NCI-H345 (cell line): ENCODE measurements at places on chromosomes 3 and 15.

DNA sequence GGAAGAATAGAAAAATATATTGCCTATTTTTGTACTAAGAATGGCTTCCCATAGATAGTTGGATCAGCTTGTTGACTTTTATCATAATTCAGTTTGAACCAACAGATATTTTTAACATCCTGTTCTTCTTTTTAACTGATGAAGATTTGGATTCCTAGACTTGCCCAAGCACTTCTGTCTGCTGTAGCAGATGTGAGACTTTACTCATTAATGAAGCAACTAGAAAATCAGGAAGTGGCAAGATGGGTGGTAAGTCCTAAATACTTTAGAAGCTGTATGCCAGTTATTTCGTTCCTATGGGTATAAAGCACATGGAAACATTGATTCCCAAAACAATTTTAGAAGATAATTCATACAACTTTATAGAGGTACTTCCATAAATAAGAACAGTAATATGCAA, 8.4 kb downstream of the PIGB start:
- no peak for DNase-seq

DNA sequence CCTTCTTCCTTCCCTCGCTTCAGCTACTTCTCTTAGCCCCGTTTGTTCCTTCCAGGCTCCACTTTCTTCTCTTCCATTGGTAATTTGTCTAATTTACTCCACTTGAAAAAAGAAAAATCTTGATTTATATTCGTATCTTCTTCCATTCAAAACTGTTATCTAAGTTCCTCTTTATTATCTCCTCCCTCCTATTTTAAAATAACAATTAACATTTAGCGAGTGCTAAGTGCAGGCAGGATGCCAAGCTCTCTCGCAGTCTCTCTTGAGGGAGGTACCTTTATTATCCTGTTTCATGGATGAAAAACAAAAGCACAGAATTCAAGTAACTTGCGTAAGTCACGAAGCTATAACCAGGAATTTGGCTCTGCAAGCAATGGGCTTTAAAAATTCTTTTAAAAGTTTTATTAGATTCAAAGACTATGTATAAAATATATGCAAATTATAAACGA, 418.9 kb upstream of the NAALADL2 start:
- DNase-seq = peak; percentile 29

- no peak for DNase-seq
These were observed 825.7 kb downstream of the SQOR start for GRCh38 chr15:46460431-46461094.

DNA sequence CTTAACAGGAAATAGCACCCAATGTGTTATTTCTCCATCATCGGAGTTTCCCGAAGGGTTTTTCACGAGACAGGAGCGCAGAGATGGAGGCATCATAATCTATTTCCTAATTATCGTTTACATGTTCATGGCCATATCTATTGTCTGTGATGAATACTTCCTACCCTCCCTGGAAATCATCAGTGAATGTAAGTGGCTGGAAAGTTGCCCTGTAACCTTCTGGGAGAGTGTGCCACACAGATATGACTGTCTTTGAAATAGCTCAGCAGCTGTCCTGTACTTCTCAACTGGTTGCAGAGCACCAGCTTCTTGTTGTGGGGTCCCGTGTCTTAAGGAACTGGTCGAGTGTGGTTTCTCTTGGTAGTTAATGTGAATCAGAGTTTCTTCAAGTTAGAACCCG, 1.1 kb downstream of the SLC24A5 start:
- no peak for DNase-seq

DNA sequence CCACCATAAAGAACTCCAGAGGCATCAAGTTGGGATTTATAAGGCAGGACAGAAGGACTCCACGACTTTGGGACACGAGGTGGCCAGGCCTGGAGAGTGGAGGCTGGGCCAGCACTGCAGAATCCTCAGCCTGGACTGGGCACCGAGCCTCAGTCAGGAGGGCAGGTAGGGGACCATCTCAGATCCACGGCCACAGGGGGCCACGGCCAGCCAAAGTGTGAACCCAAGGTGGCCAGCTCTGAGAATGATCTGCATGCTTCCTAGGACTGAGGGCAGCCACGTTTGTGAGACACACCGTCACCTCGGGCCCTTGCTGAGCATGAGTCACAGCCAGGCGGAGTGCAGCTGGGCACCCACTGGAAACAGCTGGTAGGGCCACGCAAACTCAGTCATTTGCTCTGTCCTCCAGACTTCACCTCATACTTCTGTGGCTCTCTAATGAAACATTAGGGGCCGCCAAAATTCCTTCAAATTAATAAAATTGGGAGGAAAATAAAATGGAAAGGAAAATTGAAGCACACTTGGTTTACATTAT, 65.8 kb downstream of the CTNNB1 start:
- DNase-seq = no peak

- DNase-seq = no peak
These were observed 85.1 kb downstream of the CCK start for GRCh38 chr3:42180901-42181300.

DNA sequence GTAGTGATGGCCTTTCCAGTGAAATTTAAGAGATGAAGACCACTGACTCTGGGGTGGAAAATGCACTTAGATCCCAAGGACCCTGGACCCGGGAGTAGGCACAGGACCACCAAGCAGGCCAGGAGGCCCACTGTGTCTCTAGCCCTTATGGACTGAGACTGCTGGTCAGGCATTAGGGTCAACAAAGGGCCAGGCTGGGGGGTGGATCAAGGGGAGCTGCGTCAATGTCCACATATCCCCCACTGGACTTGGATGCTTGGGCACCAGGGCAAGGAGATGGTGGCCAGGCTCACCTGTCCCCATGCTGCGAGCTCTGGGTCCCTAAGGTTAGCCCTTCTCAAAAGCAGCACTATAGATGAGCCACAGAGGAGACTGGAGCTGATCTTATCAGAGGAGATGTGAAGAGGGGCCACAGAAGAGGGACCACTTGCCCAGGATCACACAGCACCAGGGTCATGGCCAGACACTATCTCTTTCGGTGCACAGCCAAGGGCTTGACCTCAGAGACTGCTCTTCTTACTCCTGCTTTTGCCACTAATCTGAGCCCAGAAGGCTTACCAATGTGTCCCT, 14.7 kb downstream of the RAB6B start:
- DNase-seq = no peak

DNA sequence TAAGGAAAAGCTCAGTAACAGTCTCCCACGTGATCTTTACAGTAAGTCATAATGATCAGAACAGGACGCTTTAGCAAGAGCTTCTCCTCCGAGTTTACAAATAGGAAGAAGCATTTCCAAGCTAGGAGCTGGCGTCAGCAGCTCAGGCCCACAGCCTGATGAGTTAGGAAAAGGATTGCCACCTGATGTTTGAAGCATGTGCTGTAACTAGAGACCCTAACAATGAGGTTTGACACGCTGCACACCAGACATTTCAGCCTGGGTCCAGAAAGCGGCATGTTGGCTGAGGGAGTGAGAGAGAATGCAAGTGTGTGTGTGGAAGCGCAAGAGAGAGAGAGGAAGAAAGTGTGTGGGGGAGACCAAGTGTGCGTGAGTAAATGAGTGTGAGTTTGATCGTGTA, 47.3 kb downstream of the TLE3 start:
- DNase-seq = no peak

GRCh38 chr15:43762824-43763223, 13.9 kb downstream of the ELL3 start:
- no peak for DNase-seq

- no peak for DNase-seq
These were observed 220.0 kb downstream of the FAM43A start for GRCh38 chr3:194905696-194906095.

GRCh38 chr15:80264031-80264430, 12.0 kb upstream of the CTXND1 start:
- no peak for DNase-seq

DNA sequence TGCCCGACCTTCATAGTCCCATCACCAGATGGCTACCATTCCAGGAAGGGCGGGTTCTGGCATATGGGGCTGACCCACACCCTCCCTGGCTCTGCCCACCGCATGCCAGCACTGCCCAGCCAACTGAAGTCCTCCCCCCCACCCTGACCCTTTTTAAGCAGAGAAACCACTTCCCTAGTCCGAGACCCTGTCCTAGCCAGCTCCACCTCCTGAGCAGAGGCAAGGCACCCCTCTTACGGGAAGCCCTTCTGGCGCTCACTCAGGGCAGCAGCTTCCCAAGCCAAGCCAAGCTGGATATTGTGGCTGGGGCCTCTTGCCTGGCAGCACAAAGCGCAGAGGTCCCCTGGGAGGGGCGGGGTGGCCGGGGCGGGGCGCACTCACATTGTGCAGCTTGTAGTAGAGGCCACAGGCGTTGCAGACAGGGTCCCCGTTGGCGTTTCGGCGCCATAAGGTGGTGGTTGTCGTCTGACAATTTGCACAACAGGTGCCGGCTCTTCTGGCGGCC, 11.5 kb downstream of the GATA2 start:
- DNase-seq = no peak
